ENCODE measurements at places on chromosomes 5 and 9.
A peak's percentile ranks its signal among the peaks of the same experiment; 100 is the strongest.

DNA sequence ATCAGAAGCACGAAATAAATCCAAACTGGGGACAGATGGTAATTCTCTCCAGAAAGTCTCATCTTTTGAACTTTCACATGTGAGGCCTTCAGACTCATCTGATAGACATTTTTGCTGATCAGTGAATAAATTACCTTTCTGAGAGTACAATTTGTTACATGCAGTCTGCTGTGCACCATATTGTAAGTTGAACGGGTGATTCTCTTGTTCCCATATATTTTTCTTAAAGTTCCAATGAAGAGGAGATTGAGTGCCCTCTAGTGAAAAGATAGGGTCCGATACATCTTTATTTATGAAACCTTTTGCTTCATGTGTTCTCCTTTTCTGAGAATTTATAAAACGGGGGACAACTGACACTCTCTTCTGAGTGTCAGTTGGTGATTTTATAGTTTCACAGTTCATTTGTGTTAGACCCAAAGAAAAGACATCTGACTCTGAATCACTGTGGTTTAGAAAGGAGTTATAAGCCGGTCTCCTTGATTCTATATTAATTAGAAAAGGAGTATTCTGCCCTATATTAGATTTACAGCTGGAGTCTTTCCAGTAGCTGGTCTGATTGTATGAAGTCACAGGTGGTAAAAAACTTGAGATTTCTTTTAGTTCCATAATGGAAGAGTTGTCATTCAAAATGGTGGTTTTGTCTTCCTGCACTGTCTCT lies 30.4 kb downstream of the GNG10 start:
- peak; percentile 25 for DNase-seq

DNA sequence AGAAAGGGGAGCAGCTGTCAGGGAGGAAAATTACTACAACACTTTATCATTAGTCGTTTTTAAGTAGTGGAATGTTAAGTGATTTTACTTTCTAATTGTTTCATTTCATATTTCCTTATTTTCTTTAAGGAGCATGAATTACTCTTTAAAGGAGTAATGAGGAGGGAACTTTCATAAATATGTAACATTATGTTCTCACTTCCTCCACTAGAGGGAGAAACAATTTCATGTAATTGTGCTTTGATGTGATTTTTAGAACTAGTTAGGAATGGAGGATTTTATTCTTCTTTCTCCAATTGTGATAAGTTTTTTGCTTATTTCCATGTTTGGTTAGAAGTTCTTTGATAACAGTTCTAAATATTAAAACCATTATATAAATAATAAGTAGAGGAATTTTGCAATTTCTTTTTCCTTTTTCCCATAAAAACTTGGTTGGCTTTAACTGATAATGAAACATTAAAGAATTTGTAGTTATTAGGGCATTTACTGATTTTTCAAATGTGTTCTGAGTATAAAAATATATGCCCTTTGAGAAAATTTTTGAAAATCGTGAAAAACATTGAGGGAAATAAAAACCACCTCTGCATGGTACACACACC lies 25.6 kb downstream of the CEP78 start:
- no peak for DNase-seq

DNA sequence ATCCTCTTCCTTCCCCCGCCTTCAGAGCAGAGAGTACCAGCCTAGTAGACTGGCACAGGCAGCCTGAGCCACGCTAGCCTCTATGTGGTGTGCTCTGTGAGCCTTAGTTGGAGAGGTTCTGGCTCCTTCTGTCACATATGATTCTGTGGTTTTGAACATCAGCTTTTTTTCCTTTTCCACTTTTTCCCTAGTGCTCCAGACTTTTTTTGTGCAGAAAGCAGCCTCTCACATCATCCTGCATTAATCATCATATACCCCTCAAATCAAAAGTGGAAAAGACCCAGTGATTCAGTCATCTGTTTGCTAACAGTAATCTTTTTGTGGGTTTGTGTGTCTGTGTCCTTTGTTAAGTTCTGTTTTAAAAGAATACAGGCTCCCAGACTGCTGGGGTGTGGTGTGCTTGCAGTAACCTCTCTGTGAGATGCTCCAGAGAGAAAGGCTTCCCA lies 663.9 kb upstream of the RGMB start:
- DNase-seq: no peak

DNA sequence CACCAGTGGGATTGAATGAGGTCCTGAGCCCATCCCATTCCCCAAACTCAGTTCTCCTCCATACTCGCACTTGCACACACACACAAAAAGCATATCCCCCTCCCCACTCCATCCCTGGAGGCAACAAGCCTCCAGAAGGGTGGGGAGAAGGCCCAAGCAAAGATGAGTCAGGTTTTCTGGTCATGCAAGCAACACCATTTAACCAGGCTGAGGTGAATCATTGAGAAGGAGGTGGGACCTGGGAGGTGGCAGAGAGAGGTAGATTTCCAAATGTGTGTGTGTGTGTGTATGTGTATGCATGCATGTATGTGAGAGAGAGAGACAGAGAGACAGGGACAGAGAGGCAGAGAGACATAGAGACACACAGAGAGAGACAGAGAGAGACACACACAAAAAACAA lies 185.2 kb upstream of the TRIM32 start:
- no peak for DNase-seq

GRCh38 chr5:139698490-139699146 lies 50.5 kb downstream of the CXXC5 start:
- no peak for DNase-seq

DNA sequence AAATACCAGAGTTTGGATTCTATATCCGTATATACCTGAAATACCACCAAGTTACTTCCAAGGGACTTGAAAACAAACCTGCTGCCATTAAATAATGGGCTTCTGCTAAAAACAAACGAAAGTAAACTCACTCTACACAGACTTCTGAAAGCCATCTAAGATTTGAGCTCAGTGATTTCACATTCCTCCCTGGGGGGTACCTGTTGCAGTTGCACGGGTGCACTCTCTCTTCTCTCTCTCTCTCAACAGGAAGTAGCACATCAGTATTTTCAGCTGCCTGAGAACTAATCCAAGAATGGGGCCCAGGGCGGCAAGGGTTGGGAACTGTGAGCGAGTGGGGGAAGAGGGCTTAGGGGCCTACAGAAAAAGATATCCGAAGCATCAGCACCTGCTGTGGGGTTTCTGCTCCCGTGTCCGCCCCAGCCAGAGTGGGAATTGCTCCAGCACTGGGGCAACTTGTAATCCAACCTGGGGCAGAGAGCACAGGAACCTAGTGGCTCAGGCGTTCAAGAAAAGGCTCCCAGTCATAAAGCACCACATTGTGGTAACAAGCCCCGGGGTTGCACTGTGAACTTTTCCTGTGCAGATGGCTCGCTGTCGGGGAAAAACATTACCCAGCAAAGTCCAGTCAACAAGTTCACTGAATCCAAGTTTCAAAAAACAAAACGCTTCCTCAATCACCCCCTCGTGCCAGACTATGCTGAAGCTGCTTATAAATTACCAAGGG lies 99.8 kb downstream of the EFNA5 start:
- DNase-seq: no peak

DNA sequence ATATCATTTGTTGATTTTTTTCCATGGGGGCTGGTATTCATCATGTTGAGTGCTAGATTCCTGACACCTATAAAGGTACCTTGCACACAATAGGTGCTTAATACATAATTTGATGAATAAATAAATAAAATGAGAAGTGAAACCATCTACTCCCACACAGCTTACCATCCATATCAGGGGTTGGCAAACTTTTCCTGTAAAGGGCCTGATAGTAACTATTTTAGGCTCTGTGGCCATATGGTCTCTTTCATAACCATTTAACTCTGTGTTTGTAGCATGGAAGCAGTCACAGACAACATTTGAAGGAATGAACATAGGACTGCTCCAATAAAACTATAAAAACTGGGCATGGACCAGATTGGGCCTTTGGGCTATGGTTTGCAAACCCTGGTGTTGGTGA lies 100.3 kb downstream of the GCNT1 start:
- no peak for DNase-seq

DNA sequence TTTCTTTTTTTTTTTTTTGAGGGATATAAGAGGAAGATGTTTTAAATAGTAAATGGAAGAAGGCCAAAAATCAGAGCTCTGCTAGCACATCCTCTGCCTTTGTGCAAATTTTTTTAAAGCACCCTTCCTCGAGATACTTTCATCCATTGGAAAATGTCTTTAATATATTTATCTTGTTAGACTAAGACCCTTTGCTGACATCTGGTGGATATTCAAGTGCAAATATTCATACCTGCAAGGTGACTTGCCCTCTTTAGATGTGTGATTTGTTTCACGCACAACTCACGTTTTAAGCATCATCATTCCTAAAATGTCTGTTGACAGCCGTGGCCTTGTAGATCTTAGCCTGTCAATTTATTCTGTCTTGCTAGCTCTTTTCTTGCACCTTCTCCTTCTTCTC lies 258.5 kb downstream of the AGTPBP1 start:
- DNase-seq: no peak

- no peak for DNase-seq
Observed at GRCh38 chr5:107739661-107740060, 68.9 kb upstream of the EFNA5 start.

DNA sequence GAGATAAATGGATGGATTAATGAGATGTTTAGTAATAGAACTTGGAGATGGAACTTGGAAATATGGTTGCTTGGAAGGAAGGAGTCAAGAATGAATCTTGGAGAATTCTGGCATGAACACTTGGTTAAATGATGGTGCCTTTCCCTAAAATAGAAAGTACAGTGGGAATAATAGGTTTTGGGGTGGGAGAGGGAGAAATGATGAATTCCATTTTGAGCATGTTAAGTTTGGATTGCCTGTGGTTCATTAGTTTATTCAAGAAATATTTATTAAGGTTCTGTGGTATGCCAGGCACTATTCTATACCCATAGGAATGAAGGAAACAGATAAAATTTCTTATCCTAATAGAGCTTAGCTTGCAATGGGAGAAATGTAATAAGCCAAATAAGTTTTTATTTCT lies 58.4 kb downstream of the PBX3 start:
- no peak for DNase-seq

- DNase-seq: no peak
Observed at GRCh38 chr9:2214707-2215106, 199.6 kb downstream of the SMARCA2 start.

GRCh38 chr5:179325296-179326031 lies 19.8 kb downstream of the ADAMTS2 start:
- no peak for DNase-seq

- no peak for DNase-seq
Observed at GRCh38 chr5:148467958-148468357, 84.2 kb downstream of the FBXO38 start.

DNA sequence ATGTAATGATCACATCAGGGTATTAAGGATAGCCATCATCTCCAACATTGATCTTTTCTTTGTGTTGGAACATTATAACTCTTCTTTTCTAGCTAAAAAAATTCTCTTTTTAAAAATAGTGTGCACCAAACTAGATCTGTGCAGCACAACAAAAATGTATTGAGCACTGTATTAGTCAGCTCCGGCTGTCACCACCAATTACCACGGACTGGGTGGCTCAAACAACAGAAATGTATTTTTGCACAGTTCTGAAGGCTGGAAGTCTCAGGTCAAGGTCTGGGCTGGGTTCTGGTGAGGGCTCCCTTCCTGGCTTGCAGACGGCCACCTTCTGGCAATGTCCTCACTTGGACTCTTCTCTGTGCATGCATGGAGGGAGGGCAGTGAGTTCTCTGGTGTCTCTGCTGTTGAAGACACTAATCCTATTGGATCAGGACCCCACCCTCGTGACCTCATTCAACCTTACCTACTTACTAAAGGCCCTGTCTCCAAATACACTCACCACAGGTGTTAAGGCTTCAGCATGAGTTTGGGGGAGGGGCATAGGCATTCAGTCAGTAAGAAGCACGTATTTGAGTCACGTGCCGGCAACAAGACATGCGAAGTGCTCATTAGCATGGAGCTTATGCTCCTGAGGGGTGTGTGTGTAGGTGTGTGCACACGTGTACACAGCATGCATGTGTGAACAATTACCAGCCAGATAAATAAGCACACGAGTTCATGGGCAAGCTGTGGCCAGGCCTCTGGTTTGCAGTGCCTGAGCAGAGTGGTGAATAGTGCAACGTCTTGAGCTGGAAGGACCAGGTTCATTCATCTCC lies 89.4 kb upstream of the SH3PXD2B start:
- no peak for DNase-seq

GRCh38 chr9:87567571-87567970 lies 69.9 kb downstream of the DAPK1 start:
- DNase-seq: no peak

- no peak for DNase-seq
Observed at GRCh38 chr5:172044631-172045314, 38.3 kb upstream of the FBXW11 start.

DNA sequence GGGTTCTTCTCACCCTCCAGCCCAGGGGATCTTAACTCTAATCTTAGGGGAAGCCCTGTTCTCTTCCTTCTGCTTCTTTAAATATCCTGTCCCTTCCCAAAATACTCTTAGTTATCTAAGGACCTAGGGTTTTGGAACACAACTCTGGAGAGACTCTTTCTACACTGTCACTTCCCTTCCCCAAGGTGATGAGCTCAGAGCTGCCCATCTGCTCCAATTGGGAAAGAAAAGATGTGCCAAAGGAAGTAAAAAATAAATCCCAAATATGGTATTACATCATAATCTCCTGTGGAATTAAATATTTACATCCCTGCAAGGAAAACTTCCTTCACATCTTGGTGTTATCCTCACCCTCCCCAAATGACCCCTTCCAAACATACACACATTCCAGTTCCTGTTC lies 291.2 kb downstream of the EPB41L4A start:
- DNase-seq: no peak

DNA sequence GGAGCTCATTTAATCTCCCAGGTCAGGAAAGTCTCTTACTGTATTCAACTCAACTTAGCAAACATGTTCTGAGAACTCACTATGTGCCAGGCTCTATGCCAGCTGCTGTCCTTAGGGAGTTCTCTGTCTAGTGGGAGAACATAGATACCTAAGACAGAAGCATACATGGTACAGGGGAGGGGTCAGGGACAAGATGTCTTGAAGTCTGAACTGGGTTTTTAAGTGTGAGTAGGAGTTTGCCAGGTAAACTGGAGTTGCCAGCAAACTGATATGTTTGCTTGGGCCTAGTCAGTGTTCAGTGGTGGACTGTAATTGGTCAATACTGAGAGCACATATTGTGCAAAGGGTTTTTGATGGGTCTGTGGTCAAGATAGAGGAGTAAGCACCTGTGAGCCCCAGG lies 18.3 kb upstream of the GLE1 start:
- no peak for DNase-seq

DNA sequence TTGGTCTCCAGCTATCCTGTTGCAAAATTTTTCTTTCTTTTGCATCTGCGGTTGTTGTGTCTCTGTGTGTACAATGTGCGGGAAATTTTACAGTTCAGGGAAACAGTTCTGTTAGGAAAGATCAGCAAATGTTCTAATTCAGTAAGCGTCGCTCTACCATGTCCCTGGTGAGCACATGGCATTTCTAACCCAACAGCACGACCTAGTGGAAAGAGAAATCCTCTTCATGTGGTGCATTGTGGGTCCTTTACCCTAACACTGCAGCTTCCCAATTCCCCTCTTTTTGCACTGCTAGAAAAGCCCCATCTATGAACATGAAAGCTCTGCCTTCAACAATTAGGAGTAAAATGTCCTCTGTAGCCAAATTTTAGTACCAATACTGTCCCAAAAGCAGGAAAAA lies 974.2 kb upstream of the CDH9 start:
- DNase-seq: no peak
